ENCODE measurements at places on chromosomes 6 and 20. TPM values are rescaled to one million over a fixed set of nuclear protein-coding genes. Genes with fewer than 3 reads are reported as not detected.

- no peak for DNase-seq
These were observed 29.7 kb downstream of the SLC22A23 start for GRCh38 chr6:3426927-3427686.

DNA sequence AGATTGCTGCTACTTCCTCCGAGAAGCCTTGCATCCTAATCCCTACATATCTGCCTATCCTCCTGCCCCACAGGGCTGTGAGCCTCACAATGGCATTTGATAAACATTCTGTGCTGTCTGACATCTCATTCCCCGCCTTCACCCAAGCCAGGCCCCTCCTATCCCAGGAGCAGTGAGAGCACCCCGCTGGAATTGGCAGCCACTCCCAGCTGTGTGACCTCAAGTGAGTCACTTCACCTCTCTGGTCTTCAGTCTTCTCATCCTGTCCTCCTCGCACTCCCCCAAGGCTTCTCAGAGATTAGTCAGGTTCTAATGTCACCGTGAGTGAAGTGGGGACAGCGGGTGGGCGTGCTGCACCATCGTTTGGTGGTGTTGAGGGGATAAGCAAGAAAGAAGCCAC is 81.7 kb downstream of the CDH22 start:
- DNase-seq = no peak

- no peak for DNase-seq
These were observed 218.1 kb upstream of the SOX4 start for GRCh38 chr6:21375151-21376116.

DNA sequence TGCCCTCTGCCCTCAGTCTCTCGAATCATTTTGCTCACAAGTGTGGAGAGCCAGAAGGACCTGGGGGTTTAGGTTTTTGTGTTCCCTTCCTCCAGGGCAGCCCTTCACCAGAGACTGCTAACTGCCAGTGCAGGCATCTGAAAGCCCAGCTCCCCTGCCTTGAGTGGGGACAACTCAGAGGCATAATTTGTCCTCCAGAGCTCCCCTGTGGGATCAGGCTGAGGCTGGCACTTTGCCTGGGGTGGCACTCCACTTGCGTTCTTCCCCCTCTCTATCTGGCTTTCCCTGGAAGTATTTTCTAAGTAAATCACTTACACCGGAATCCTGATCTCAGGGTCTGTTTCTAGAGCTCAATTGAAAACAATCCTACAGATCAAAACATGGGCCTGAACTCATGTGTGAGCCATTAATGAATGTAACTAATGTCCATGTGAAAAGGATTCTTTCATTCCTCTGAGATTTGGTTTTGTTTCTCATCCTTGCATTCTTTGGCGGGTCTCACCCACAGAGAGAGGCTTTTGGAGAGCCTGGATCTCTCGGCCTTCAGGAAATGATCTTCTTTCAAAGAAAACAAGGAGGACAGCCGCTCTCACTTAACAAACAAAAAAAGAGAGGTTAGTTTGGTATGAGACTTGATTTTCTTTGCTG is 125.7 kb upstream of the RIPOR2 start:
- DNase-seq = no peak

GRCh38 chr20:19940988-19941460 is 76.1 kb upstream of the NAA20 start:
- DNase-seq = no peak

DNA sequence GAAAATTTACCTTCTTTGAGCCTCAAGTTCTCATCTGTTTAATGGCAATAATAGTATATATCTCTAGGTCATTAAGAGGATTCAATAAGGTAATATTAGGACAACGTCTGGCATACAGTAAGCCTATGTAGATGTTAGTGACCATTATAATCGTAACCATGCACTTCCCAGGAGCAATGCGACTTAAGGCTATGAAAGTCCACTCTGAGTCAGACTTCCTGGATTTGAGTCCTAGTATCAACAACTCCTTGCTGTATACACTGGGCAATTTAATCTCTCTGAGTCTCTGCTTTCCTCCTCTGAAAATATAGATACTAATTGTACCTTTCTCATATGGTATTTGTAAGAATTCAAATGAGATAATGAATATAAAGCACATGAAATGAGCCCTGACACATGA is 168.1 kb upstream of the HDDC2 start:
- DNase-seq = no peak

DNA sequence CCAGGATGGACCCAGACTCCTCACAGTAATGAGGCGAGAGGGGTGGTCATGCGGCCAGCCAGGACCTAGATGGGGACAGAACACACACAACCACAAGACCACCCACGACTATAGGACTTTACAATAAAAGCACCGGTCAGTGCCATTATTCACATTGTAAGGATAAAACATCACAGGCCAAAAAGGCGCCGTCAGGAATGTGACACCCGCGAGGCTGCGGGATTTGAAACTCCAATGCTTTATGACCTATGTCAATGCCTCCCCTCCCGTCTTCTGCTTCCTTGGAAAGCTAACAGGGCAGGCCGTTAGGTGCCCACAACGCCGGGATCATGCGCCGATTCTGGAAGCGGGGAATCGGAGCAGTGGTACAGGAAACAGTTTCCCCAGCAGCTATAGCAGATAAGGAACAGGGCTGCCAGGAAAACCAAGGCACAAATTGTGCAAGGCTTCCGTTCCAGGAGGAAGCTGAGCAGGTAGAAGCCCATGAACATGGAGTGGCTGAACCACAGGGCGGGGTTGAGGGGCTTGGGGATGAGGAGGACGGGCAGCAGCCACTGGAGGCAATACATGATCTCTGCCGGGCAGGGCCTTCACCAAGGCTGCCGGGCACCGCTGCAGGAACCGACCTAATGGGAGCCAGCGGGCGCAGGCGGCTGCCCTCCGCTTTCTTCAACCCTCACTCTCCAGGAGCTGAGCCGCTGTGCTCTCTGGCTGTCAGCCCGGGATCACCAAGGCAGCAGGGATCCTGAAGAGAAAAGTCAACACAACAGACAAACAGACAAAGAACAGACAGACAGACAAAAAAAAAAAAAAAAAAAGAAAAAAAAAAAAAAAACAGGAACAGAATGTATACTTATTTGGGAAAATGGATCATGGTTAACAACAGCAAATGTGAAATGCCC is 2.2 kb upstream of the NNAT start:
- no peak for DNase-seq

DNA sequence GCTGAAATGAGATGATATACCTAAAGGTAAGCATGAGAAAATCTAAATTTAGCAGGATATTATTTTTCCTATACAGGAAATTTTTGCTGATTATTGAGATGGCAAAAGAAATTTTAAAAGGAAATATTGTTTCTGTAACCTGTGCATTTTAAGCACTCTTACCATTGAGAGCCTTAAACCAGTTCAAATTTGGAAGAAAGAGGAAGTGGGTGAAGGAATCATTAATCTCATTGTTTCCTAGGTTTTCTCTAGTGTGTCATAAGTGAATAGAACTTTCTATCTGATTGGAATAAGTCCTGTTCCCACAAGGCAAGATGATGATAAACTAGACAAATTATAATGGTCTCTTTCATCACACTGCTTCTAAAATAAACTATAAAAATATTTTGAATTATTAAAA is 22.4 kb upstream of the FKBP1C start:
- DNase-seq = no peak

GRCh38 chr6:138571181-138571580 is 71.9 kb upstream of the NHSL1 start:
- DNase-seq = no peak

DNA sequence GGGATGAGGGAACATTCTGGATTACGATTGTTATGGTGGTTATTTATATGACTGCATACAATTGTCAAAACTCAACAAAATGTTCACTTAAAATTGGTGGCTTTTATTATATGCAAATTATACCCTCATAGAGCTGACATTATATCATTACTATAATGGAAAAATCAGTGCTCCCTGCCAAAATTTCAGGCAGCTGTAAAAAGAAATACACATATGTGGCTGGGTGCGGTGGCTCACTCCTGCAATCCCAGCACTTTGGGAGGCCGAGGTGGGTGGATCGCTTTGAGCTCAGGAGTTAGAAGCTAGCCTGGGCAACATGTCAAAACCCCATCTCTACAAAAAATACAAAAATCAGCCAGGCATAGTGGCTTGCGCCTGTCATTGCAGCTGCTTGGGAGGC is 75.8 kb upstream of the SULF2 start:
- DNase-seq = no peak

GRCh38 chr20:63635431-63636141 is 8.7 kb upstream of the GMEB2 start:
- no peak for DNase-seq

- DNase-seq = no peak
These were observed 256.9 kb downstream of the CDH26 start for GRCh38 chr20:60214901-60215815.

DNA sequence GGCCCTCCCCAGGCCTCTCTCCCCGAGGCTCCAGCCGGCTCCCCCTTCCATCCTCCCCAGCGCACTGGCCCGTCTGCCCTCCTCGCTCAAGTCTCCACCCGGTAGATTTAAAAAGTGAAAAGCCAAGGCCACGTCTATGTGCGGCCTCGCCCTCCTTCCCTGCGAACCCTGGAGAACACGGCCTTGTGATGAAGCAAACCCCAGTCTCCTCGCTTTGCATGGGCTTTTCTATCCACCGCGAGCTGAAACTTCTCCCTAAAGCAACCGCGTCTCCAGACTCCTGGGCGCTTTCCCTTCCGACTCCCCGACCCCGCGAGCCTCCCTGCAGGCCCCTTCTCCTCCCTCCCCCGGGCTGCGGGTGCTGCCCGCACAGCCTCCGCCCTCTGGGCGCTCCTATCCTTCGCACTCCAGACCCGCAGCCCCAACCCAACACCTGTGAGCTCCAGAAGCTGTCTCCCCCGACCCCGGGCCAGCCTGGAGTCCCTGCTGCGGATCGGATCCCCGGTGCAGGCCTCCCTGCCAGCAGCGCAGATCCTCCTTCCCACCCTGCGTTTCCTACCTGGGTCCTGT is 265.2 kb upstream of the QKI start:
- no peak for DNase-seq

GRCh38 chr6:35018746-35019145 is 122.4 kb downstream of the TCP11 start:
- no peak for DNase-seq

- DNase-seq = no peak
These were observed 23.8 kb upstream of the PYGB start for GRCh38 chr20:25223765-25224720.

- no peak for DNase-seq
These were observed 560.0 kb downstream of the C6orf118 start for GRCh38 chr6:164749221-164750064.

- no peak for DNase-seq
These were observed 202.4 kb downstream of the MOXD1 start for GRCh38 chr6:132198896-132199295.

- no peak for DNase-seq
These were observed 254.7 kb downstream of the GMPR start for GRCh38 chr6:16493112-16493511.

Gene FLRT3
- 3.8 TPM for polyA plus RNA-seq

Gene GNMT
- polyA plus RNA-seq = 0.32 TPM

Gene MLN
- not detected for polyA plus RNA-seq

Gene BPI
- not detected for polyA plus RNA-seq

Gene ADGRG6
- 53.9 TPM for polyA plus RNA-seq

Gene STX11
- polyA plus RNA-seq = 0.36 TPM

Gene RING1
- 35.0 TPM for polyA plus RNA-seq

Gene KCNQ5
- polyA plus RNA-seq = 1.3 TPM

Gene ENPP5
- polyA plus RNA-seq = not detected

Gene ERMARD
- 7.7 TPM for polyA plus RNA-seq
